ENCODE measurements at places on chromosomes 5 and 9.

DNA sequence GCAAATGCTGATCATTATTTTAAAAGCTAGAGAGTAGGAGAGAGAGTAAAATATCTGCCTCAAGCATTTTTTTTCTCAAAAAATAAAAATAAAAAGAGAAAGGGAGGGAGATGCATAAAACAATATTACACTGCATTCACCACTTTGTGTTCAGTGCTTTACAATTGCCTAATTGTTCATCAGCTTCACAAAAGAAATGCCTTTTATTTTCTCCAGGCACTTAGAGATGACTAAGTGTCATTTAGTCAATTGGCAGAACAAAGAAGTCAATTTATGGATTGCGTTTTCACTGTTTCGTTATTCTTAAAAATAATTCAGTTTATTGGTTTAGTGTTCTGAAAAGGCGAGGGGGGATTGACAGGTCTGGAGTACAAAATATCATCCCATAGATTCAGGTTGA, 232.5 kb upstream of the CCNH start:
- DNase-seq: no peak

GRCh38 chr5:37532976-37533740, 154.0 kb downstream of the WDR70 start:
- DNase-seq: no peak

GRCh38 chr5:3913279-3913678, 317.6 kb downstream of the IRX1 start:
- DNase-seq: no peak

DNA sequence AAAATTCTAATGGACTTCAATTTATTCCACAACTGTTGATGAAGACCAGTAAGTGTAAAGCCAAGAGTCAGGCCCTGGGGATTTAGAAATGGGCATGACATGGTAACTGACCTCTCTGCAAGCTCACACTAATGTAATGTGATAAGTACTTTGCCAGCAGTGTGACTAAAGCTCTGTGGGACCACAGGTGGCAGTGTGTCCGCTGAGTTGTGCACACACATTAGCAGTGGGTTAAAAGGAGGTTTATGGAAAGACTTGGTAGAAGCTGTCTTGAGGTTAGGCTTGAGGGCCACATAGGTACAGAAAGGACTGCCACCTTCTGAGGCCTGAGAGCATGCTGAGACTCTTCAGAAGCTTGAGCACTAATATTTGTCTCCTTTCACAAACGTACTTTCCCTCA, 67.6 kb downstream of the UBAP1 start:
- DNase-seq: no peak

- no peak for DNase-seq
These were observed 7.2 kb downstream of the ENTREP1 start for GRCh38 chr9:69332067-69332685.

GRCh38 chr5:83688281-83688680, 32.4 kb downstream of the HAPLN1 start:
- no peak for DNase-seq

DNA sequence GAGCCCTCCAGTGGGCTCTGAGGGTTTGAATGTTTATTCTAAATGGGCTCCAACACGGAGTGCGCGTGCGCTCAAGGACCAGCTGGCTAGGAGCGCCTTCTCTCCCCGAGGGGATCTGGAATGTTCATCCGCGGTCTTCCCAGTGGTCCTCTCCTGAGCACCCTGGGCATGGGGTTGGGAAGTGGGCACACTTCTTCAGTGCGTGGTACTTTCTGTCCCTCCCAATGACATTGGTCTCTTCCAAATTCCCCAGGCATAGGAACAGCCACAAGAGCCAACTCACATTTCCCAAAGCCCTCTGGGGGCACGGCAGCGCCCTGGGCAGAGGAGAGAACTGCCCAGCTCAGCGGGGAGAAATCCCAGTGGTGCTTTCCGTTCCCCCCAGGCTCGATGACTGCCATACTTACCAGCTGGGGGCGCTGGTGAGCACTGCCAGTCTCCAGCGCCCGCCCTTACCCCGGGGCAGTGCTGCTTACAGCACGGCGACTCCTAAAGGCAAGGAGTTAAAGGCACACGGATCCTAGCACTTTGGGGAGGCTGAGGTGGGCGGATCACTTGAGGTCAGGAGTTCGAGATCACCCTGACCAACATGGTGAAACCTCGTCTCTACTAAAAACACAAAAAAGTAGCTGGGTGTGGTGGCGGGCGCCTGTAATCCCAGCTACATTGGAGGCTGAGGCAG, 29.9 kb upstream of the OBP2B start:
- peak; percentile 72 for DNase-seq

- DNase-seq: no peak
These were observed 116.1 kb upstream of the ACTBL2 start for GRCh38 chr5:57598756-57599155.

GRCh38 chr5:101068298-101068697, 165.2 kb upstream of the ST8SIA4 start:
- no peak for DNase-seq

DNA sequence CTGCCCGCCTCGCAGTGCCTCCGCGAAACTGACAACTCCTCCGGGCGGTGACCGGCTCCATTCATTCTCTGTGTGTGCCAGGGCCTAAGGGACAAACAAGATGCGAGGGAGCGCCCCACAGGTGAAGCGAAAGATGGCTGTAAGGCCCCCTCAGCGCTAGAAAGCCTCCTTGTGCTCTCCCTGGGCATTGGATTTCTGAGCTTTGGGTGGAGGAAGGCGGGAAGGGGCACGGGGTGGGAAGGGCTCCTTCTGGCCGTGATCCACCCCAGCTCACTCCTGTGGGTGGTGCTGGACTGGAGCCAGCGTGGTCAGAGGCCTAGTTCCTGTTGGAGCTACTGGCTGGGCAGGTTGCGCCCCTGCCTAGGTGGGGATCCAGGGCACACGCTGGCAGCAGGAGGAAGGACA, 943 bp downstream of the GALNT12 start:
- no peak for DNase-seq

DNA sequence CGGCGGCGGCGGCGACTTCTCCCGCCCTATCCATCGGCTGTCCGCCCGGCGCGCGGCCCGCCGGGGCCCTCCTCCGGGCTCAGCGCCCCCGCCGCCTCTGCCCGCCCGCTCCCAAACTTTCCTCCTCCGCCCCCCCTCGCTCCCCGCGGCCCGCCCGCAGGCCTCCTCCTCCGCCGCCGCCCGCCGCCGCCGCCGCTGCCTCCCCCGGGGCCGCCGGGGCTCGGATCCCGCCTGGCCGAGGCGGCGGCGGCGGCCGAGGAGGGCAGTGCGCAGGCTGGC, 460 bp upstream of the PBX3 start:
- DNase-seq: no peak

All from activated T-cell treated with anti-CD3 and anti-CD28 coated beads, Interleukin-2, amount 50 U/mL, for 24 hours (primary cell).